IPS-NIHi11 (cell line): ENCODE measurements at places on chromosomes 3 and 15.

GRCh38 chr3:170622369-170623159, 36.7 kb upstream of the SLC7A14 start:
- DNase-seq = no peak

DNA sequence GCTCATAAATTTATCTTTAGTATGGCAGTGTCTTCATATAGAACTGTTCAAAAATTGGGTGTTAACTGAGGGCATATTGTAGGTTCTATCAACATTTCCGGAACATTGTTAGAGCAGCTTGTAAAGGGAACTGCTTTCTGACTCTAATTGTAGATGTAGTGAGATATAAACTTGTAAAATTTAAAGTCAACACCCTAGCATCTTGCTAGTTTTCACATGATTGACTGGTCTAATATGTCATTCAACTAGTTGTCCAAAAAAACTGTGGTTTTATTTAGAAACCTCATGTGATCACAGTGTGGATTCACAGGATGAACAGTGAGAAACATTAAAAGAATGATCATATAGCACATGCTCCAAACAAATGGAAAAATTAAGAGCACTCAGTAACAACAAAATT, 607.4 kb downstream of the ROBO1 start:
- DNase-seq = no peak

DNA sequence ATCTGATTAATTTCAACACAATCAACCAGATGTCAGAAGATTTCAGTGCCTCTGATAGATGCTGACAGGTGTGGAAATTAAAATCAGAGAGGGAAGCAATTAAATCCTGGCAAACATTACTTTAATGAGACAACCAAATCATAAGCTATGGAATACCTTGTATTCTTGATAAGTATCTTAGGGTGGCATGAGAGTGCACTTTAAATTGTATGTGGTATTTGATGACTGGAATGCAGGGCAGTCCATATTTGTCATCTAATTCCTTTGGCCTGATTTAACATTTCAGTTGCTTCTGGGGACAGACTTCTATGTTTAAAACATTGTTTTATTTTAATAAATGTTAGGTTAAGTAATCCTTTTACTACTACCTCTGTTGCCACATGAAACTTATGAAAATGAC, 184.1 kb downstream of the LPP start:
- no peak for DNase-seq

DNA sequence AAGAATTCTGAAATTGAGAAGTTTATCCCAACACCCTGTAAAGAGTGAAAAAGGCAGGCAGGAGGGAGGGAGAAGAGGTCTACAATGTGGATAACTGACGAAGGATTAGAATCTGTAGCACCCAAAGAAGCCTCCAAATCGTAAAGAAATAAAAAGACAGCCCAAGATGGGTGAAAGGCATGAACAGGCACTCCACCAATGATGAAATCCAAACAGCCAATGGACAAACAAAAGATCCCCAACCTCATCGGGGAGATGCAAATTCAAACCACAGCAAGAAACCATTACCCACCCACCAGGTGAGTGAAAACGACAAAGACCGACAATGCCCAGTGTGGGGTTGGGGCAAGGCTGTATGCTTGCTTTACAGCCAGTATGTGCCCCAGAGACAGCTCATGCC, 85.6 kb downstream of the IQSEC1 start:
- no peak for DNase-seq

- no peak for DNase-seq
Observed at GRCh38 chr3:32371461-32372212, 20.0 kb upstream of the CMTM7 start.

- no peak for DNase-seq
Observed at GRCh38 chr15:81113861-81114291, 20.2 kb upstream of the CFAP161 start.

- DNase-seq = no peak
Observed at GRCh38 chr15:80904998-80905397, 84.6 kb downstream of the MESD start.

DNA sequence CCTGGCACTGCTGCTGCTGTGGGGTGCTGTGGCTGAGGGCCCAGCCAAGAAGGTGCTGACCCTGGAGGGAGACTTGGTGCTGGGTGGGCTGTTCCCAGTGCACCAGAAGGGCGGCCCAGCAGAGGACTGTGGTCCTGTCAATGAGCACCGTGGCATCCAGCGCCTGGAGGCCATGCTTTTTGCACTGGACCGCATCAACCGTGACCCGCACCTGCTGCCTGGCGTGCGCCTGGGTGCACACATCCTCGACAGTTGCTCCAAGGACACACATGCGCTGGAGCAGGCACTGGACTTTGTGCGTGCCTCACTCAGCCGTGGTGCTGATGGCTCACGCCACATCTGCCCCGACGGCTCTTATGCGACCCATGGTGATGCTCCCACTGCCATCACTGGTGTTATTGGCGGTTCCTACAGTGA, 2.1 kb downstream of the GRM2 start:
- DNase-seq = no peak

DNA sequence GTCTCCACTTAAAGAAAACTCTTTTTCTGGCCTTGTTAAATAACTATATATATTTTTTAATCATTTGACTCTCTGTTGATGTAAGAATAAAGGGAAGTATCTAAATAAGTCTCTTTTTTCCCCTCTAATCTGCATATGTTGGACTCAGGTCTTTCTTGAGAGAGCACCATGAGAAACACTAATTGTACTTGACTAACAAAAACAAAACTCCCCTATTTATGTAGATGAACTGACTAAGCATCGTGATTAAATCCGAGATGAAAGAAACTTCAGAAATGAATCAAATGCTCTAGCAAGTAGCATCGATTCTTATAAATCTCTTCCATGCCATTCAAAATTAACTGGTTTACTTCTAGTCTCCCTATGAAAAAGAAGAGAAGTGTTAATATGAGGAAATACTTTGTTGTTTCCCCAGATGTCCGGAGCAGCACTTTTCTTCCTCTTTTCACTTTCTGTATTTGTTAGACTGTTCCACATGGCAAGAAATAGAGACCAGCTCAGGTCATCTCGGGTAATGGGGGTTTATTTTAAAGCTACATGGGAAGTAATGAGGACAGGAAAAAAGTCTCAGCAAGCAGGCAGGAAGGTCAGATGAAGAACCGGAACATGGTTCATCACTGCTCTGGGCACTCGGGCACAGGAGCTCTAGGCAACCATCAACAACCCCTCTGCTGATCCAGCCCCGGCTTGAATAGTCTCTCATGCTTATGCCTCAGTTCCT, 288.3 kb downstream of the CNTN6 start:
- no peak for DNase-seq

GRCh38 chr3:168289471-168290008, 193.8 kb upstream of the GOLIM4 start:
- DNase-seq = no peak

DNA sequence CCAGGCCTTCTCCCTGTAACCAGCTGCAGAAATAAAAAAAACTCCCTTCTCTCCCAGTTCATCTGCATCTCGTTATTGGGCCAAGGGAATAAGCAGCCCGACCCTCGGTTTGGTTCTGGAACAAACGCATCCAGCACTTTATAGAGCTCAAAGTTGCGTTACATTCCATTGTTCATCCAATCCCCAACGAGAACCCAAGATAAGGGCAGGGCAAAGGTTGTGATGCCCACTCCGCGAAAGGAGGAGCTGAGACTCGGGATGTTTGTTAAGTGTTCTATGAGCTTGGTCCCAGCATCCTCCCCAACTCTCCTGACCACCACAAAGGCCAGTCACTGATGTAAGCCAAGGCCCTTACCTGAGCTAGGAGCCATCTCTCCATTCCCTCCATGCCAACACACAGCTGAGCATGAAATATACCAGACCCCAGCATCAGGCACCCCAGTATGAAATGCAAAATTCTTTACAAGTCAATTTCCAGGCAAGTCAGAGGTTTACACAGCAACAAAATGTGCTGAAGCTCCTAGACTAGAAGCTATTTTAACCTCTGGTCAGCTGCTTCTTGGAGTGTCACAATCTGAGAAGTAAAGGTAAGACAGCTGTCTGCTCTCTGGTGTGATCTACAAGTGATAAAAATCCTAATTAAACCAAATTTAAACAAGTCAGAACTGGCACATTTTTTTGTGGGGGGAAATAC, 17.9 kb downstream of the CCDC12 start:
- no peak for DNase-seq

DNA sequence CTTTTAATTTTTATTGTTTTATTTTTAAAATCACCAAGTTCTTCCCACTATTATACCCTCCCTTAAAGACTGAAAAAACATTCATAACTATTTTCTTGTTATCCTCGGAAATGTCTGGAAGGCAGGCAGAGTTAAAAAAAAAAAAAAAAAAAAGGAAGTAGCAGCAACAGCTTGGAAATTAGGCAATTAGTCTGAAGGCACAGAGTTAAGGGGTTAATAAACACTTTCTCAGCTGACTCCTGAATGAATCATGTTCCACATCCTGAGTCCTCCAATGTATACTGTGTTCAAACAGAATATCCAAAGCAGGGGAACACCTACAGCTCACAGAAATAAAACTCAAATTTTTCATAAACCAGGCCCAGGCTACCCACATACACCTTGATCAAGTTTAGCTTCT, 5.8 kb downstream of the HEXA start:
- DNase-seq = no peak

GRCh38 chr15:78841376-78841706, 30.1 kb upstream of the ADAMTS7 start:
- DNase-seq = no peak

DNA sequence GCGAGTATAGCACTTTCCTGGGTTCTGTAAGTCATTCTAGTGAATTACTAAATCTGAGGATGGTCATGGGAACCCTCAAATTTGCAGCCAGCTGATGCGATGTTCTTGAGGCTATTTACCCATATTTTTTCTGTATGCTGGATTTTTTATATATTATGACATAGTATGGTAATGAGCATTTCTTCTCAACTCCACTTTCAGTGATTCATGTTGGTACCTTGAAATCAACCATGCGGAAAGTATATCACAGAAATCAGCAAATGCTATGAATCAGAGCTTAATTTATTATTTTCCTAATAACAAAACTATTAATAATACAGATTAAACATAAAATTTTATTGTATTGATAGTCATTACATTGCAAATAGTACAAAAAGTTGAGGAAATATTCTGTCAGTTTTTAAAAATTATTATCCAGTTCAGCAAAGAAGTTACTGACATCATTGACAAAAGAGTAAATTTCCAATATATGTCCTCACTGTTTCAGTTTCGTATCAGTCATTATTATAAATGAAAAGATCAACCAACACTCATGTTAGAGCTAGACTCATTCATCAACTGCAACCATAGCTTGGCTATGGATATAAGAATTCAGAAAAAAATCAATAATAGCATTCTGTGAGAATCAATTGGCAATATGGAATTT, 164.3 kb upstream of the SETMAR start:
- DNase-seq = no peak

DNA sequence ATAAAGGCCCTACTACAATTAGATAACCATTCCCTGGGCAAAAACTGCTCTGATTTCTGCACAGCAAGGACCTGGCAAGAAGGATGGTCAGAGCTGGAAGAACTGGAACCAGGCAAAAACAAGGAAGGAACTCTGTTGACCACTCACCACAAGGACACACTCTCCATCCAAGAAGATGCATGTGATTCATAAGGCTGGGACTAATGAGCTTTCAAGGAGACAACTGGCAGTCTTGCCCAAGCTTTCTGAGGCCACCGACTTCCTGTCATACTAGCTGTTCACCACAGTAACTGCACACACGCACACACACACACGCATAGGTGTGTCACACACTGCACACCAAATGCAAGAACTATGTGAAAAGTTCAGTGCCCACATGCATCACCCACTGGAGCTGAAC, 256.6 kb downstream of the OCA2 start:
- DNase-seq = no peak

- no peak for DNase-seq
Observed at GRCh38 chr3:144968750-144969350, 997.2 kb downstream of the DIPK2A start.

- no peak for DNase-seq
Observed at GRCh38 chr3:122864498-122864897, 69.6 kb downstream of the SLC49A4 start.

GRCh38 chr15:31292391-31293015, 34.1 kb upstream of the KLF13 start:
- DNase-seq = peak; percentile 3

DNA sequence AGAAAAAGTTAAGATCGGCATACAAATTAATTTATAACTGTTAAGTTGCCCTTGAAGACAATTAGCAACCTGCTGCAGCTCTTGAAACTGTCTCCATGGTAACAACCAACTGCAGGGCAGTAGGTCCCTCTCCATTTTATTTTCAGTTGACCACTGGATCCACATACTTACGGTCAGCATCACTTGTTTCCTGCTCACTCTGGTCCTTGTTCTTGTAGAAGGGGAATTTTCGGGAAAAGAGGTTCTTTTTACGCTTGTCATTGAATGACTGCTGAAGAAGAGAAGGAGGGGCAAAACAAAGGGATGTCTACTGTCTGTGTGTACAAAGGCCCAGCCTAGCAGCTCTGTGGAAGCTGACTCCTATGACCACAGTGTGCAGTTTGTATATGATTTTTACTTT, 46.8 kb upstream of the MELTF start:
- DNase-seq = no peak

DNA sequence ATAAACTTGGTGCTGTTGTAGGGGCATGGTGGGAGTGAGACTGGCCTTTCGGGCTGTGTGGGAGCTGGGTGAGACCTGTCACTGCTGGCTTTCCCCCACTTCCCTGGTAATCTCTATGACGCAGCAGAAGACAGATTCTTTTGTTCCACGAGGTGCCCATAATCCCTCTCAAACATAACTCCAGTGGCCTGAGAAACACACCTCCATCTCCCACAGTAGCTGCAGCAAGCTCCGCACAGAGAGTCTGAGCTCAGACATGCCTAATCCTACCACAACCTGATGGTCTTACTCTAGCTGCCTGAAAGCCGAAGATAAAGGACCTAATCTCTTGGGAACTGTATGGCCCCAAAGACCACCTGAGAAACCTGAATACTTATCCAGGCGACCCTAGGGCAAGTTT, 225.6 kb upstream of the CRBN start:
- no peak for DNase-seq

GRCh38 chr15:77019521-77020331, 24.8 kb downstream of the PSTPIP1 start:
- no peak for DNase-seq

DNA sequence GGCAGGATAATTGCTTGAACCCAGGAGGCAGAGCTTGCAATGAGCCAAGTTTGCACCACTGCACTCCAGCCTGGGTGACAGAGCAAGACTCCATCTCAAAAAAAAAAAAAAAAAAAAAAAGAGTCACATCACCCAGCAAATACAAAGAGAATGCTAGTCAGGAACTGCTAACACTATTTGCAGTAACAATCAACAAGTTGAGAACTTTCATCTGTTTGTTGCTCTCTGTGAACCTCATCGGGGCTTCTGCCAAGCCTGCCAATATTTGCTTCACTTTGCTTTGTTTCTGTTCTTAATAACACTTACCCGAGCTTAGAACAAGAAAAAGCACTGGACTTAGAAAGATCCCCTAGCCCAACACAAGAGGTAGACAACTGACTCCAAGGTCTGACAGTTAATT, 76.9 kb downstream of the PLCH1 start:
- DNase-seq = no peak

DNA sequence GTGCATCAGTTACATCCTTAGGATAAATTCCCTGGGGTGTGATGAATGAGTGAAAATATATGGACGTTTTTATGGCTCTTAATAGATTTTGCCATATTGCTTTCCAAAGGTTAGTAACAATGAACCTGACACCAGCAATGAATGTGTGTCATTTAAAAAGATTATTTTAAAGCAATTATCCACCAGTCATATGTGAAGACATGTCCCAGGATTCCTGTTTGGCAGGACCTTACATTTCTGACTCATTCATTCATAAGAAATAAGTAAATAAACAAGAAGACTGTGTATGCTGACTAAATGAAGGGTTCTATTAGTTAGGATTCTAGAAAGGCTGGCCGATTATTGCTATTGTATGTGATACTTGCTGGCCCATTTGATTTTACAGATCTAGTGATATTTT, 201.5 kb downstream of the SOX2 start:
- DNase-seq = no peak
